ENCODE measurements at places on chromosomes 3 and 15.

DNA sequence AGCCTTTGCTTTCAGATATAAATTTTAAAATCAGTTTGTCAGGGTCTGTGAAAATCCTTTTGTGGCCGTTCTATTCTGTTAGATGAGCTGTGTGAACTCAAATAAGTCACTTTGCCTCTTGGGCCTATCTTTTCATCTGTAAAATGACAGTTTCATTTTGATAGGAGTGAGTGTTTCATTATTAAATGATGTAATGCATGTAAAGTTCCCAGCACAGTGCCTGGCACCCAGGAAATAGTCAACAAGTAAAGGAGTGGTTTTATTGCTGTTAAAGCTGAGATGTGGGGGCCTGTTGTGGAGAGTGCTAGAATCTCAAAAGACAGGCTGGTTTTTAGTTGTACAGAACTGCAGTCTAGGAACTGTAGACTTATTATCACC is 394.5 kb upstream of the CFAP20DC start:
- DNase-seq = no peak

GRCh38 chr3:3080309-3080708 is 29.9 kb downstream of the IL5RA start:
- DNase-seq = no peak

DNA sequence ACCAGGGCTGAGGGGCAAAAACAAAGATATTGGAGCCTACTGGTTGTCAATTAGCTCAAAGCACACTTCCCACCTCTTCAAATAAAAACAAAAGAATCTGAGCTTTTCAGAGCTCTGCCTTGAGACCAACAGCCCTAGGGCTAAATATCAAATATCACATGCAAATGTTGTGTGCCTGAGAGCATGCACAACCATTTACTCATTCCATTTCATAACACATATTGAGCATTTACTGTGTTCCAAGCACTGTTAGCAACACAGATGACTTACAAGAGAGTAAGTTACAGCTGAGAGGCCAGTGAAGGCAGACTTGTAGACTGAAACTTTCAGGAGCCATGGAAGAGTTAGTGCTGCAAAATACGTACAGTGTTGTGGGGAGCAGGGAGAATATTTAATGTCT is 222.4 kb downstream of the CPNE4 start:
- DNase-seq = no peak

DNA sequence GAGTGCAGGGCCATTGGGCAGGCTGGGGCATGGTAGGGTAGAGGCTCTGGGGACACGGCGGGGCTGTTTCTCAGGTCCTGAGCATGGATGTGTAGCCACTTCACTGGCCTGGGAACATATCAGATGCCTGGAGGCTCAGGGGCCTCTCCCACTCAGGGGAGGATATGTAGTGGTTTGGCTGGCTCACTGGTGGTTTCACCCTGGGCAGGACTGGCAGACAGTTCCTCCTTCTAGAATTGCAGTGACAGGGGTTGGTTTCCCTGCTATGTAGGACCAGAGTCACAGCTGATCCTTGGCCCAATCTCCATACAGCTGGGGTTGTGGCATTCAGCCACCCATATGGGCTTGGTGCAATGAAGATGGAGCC is 4.8 kb upstream of the ARHGAP31 start:
- no peak for DNase-seq

- DNase-seq = no peak
Observed at GRCh38 chr3:101810022-101810418, 31.0 kb downstream of the NXPE3 start.
